ENCODE measurements at places on chromosomes 6 and 20.

- DNase-seq = no peak
These were observed 194.8 kb downstream of the GRIK2 start for GRCh38 chr6:101588343-101588742.

DNA sequence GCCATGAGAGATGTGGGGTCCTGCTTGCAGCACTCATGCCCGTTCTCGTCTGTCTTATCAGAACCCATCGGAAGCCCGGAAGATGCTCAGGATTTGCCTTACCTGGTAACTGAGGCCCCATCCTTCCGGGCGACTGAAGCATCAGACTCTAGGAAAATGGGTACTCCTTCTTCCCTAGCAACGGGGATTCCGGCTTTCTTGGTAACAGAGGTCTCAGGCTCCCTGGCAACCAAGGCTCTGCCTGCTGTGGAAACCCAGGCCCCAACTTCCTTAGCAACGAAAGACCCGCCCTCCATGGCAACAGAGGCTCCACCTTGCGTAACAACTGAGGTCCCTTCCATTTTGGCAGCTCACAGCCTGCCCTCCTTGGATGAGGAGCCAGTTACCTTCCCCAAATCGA lies 8.3 kb downstream of the PI16 start:
- DNase-seq = peak; percentile 83

- no peak for DNase-seq
These were observed 41.1 kb upstream of the BMP6 start for GRCh38 chr6:7684843-7685242.

DNA sequence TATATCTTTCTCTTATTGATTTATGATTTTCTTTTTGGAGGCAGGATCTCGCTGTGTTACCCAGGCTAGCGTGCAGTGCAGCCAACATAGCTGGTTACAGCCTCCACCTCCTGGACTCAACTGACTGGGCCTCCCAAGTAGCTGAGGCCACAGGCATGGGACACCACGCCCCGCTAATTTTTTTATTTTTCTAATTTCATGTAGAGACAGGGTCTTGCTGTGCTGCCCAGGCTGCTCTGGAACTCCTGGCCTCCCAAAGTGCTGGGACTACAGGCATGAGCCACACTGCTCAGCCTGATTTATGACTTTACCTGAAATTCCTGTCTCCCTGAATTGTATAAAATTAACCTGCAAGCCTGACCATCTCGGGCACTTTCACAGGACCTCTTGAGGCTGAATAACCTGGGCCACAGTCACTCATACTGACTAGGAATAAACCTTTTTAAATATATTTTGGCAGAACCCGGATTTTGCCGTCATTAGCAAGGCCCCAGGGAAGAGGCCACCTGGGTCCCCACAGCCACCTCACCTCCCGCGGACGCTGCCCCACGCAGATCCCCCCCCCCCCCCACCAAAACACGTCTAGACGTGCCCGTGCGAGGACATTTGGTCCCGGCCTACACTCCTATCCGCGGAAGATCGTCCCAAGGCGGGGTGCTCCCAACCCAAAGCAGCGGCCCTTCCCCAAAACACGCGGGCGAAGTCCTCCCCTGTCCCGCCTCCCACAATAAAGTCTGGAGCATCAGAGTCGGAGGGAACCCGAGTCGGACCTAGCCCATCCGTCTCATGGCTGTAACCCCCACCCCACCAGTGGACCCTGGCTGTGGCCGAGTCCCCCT lies 902 bp downstream of the ZNF337 start:
- no peak for DNase-seq

DNA sequence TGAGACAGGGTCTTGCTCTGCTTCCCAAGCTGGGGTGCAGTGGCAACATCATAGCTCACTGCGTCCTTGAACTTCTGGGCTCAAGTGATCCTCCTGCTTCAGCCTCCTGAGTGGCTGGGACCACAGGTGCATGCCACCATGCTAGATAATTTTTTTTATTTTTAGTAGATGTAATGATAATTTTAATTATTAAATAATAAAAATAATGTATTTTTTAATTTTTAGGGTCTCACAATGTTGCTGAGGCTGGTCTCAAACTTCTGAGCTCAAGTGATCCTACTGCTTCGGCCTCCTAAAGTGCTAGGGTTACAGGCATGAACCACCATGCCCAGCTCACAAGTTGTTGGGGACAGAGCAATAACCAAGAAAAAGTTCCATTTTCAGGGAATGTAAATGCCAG lies 138.0 kb upstream of the RALGAPA2 start:
- no peak for DNase-seq

DNA sequence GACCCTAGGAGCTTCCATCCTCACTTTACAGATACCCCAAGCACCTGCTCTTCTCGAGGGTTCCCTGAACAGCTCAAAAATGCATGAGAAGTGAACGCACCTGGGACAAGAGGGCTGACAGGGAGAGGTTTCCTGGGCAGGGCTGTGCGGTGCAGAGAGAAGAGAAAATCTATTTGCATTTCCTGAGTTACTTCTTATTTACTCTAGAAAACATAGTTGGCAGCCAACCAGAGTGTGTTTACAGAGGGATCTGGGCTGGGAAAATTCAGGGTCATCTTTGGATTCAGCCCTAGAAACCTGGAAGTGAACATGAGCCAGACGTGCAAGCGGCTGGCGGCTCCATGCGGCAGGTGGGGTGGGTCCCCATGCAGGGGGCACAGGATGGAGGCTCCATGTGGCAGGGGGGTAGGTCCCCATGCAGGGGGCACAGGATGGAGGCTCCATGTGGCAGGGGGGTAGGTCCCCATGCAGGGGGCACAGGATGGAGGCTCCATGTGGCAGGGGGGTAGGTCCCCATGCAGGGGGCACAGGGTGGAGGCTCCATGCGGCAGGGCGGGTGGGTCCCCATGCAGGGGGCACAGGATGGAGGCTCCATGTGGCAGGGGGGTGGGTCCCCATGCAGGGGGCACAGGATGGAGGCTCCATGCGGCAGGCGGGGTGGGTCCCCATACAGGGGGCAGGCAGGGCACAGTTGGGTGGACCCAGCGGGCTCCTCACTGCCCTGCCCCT lies 342.0 kb downstream of the TAF4 start:
- no peak for DNase-seq

GRCh38 chr6:159631886-159632285 lies 61.2 kb downstream of the SOD2 start:
- no peak for DNase-seq

DNA sequence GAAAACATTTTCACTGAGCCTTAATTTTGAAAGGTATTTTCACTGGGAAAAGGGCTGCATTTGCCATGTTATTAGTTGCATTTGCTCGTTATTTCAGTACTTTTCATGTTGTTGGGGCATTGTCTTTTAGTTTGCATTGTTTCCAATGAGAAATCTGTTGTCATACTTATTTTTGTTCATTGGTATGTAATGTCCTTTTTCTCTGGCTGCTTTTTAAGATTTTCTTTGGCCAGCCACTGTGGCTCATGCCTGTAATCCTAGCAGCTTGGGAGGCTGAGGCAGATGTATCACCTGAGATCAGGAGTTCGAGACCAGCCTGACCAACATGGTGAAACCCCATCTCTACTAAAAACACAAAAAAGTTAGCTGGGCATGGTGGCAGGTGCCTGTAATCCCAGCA lies 379.9 kb downstream of the SAMD5 start:
- no peak for DNase-seq

- no peak for DNase-seq
These were observed 104.9 kb upstream of the LGSN start for GRCh38 chr6:63424636-63425035.

DNA sequence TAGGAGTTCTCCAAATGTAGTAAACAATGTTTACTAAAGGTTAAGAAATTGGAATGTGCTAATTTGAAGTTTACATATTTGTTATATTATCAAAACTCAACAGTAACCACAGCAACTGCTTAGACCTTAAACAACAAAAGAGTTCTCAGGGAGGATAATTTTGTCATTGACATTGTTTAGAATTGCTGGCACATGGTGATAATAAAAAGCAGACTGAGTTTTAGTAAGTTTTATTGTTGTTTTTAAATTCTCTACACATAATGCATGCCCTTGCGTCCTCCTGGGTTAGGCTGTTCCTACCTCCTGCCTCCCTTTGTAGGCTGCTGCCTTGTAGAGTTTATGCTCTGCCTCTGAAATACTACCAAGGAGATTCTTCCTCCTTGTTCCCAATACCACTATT lies 28.7 kb downstream of the LAMA4 start:
- no peak for DNase-seq

DNA sequence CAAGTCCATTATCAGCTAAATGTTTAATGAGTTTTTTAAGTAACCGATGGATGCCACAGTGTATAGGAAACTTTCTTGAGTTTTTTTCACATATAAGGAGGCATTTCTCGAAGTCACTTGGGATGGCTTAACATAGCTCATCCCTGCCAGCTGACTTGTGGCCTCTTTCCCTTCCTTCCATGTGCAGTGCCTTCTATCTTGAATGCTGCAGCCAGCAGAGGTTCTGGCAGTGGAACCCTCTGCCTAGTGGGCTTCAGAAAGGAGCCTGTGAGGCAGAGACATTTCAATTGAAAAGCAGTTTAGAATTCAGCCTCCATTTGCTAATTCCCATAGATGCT lies 51.9 kb downstream of the AKAP12 start:
- DNase-seq = no peak

- no peak for DNase-seq
These were observed at the start of gene CST3 for GRCh38 chr20:23637282-23638221. Gene CST3 (minus strand): TSS chr20:23637955. CDS start chr20:23637862, 93 bp downstream.

DNA sequence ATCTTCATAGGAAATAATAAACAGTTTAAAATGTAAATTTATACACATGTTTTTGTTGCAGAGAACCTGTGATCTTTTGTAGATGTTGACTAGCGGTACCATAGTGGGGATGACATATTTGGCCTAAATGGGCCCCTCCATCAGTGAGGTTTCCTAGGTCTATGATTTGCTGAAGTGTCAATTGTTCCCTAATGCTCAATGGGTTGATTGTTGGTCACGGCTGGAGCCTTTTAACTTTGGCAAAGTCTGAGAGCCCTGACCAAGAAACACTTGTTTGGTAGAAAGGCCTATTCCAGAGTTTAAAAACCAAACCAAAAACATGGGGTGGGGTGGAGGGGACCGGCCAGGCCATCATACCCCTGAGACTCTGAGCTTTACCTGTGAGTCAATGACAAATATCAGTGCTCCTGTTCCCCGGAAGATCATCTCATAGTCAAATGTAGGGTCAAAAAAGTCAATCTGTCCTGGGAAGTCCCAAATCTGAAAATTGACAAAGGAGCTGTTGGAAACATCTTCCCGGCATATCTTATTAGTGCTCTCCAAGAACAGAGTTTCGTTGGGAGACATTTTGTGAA lies 25.1 kb downstream of the RRAGD start:
- no peak for DNase-seq

DNA sequence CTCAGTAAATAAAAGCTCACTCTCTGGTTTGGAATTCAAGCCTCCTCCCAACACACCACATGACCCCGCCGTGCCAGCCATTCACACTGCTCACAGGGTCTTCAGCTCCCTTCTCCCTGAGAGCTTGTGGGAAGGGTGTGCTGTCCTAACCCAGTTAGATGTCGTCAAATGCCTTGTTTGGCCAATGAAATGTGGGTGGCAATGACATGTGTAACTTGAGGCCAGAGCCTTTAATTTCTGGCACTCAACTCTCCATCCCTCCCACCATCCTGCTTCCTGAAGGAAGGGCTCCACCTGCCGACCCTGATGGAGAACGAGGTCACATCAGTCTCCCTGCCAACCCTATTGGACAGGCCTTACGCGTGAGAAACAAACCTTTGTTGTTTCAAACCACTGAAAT lies 224.5 kb upstream of the AGPAT4 start:
- DNase-seq = no peak

- DNase-seq = no peak
These were observed 50.9 kb upstream of the CCDC28A start for GRCh38 chr6:138722425-138723371.

GRCh38 chr6:87078983-87079616 lies 15.8 kb downstream of the CGA start:
- DNase-seq = peak; percentile 48

- DNase-seq = no peak
These were observed 266.0 kb downstream of the ADGRB3 start for GRCh38 chr6:68901044-68901443.

- DNase-seq = peak; percentile 2
These were observed 145.6 kb upstream of the MANEA start for GRCh38 chr6:95431637-95432228.

DNA sequence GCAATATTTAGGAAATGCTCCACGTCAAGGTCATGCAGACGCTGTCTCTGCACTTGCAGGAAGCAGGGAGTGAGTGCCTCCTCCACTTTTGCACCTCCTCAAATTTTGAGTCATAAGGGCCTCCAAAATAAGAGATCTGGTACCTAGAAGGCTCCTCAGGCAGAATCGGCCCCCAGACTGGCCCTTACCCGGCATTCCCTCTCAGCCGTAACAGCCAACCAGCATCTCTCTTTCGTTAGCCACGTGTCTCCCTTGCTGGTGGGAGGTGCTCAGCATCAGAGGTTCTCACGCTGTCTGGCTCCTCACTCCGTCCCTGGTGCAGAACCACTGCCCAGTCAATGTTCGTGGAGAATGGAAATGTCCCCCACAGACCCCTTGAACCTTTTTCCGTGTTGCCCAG lies 75.3 kb downstream of the ANKRD60 start:
- no peak for DNase-seq

DNA sequence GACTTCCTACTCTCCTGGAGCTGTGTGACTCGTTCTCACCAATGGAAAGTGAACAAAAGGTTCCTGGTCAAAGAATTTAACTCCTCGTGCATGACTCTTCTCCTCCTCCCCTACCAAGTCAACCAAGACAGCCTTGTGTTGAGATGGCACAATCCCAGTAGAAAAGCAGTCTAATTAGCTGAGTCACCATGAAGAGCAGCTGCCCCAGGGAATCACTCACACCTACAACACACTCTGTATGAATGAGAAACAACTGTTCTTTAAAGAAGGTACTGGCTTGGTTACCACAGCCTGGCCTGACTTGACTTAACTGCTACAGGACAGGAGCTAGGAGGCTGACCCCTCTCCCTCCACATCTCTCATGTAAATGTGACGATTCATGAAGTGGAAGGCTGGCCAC lies 2.9 kb upstream of the HLA-DOB start:
- no peak for DNase-seq

DNA sequence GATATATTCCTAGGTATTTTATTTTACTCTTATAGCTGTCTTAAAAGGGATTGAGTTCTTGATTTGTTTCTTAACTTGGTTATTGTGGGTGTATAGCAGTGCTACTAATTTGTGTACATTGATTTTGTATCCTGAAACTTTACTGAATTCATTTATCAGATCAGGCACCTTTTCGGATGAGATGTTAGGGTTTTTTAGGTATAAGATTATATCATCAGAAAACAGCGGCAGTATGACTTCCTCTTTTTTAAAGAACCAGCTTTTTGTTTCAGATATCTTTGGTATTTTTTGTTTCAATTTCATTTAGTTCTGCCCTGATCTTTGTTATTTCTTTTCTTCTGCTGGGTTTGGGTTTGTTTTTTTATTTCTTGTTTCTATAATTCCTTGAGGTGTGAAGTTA lies 382.4 kb upstream of the ADGRB3 start:
- no peak for DNase-seq

DNA sequence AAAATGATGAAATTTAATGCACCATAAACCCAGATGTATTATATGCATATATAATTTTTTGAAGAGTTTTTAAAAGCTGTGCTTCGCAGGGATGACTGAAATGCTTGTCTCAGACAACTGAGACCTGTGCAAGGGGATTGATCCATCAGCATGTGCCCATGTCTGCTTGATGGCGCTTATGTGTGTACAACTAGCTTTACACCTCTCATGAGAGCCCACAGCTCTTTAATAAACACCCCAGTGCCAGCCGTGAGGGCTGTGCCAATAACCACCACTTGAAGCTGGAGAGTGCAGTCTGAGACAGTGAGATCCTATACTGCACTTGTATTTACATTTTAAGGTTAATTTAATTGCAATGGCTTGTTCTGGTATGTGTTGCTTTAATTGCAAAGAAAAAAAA lies 225.5 kb downstream of the BCKDHB start:
- no peak for DNase-seq

- no peak for DNase-seq
These were observed 27.8 kb upstream of the TLDC2 start for GRCh38 chr20:36848078-36848660.
